ENCODE measurements at places on chromosomes 6 and 20. TPM values are rescaled to one million over a fixed set of nuclear protein-coding genes. Genes with fewer than 3 reads are reported as not detected.

DNA sequence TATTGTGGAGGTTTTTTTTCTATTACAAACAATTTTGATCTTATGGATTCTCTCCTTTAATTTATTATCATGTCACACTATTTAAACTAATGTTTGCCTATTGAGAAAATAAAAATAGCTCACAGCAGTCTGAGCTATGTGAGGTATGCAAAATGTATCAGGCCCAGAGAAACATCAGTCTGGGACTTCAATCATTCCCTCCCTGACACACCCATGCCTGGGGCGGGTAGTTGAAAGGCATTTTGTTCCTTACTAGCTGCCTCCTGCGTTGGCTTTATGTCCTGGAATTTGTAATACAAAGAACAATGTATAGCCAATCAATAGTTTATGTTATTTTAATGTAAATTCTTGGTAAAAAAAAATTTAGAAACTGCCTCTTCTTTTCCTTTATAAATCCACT lies 403.3 kb downstream of the EPM2A start:
- DNase-seq: peak; percentile 33

DNA sequence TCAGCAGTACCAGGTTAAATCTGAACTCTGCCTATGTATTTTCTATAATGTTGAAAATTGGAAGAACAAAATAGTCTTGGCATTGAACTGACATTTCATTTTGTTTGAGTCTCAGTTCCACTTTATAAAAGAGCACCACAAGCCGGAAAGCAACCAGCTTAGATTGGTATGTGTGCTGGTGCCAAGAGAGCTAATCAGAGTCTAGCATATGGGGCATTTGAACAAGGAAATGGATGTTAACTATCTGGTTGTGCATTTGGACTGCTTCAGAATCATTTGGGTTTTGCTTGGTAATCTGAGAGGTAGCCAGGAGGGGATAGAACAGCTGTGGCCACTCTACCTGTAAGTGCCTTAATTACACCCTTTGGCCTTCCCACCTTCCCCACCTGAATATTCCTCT lies 184.8 kb downstream of the GRIK2 start:
- no peak for DNase-seq

- no peak for DNase-seq
Measured at GRCh38 chr6:142185641-142186040, 38.6 kb downstream of the VTA1 start.

BPIFB2 gene
- total RNA-seq: not detected

All from MCF 10A (cell line).